ENCODE measurements at places on chromosomes 6 and 20.

DNA sequence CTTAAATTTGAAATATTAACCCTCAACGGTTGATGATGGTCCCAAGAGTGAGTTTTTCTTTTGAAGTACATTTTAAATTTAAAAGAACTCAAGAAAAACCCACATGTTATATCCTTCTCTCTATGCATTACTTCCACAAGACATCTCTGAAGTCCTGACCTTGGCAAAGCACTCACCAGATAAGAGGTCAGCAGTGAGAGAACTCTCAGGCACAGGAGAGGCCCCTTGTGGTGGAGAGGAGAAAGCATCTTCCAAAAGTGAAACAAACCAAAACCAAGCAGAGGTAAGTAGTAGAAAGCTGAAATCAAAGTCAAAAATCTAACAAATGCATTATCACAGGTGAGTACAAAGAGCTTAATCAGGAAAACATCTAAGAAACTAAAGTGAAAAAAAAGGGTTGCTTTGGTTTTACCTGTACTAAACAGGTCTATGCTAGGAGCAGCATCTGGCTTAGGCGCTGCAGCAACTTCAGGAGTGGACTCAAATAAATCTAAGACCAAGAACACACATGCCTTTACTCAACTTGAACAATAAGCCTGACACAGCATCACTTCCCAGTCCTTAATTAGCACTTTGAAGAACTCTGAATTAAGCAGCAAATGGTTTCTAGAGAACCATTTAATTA lies 80.5 kb downstream of the PRSS35 start:
- DNase-seq = no peak

DNA sequence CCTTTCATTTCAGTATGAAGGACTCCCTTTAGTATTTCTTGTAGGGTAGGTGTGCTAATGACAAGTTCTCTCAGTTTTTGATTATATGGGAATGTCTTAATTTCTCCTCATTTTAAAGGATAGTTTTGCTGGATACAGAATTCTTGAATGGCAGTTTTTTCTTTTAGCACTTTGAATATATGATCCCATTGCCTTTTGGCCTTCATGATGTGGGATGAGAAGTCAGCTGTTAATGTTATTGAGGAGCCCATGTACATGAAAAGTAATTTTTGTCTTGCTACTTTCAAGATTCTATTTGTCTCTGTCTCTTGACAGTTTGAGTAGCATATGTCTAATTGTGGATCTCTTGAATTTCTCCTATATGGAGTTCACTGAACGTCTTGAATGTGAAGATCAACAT lies 30.9 kb downstream of the RSPH3 start:
- no peak for DNase-seq

- DNase-seq = no peak
Measured at GRCh38 chr20:12276011-12276673, 358.4 kb downstream of the BTBD3 start.

DNA sequence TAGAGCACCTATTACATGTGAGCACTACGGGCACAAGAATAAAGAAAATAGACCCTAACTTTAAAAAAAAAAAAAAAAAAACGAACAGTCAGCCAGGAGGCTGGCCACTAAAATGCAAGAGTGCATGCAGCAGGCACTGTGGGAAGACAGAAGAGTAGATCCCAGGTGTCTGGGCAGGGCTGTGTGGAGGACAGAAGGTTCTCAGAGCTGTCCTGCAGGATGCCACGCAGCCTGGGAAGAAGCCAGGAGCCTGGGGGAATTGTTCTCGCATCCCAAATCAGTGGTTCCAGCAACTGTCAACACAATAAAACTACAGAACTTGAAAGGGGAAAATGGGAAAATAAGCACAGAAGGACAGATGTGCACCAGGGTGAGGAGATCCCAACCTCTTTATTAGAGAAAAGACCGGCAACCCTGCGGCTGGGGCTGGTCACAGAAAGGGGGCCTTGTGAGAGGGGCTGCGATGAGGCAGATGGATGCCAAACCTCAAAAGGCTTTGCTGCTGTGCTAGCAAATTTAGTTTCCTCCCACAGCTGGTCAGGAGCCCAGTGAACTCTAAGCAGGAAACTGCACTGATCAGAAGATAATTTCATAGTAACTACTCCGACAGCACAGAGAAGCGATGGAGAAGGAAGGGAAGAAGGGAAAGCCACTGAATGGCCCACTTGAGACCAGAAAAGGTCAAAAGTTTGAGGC lies 30.9 kb downstream of the MAP3K5 start:
- DNase-seq = no peak

- DNase-seq = no peak
Measured at GRCh38 chr6:119138906-119139541, 60.6 kb upstream of the FAM184A start.

DNA sequence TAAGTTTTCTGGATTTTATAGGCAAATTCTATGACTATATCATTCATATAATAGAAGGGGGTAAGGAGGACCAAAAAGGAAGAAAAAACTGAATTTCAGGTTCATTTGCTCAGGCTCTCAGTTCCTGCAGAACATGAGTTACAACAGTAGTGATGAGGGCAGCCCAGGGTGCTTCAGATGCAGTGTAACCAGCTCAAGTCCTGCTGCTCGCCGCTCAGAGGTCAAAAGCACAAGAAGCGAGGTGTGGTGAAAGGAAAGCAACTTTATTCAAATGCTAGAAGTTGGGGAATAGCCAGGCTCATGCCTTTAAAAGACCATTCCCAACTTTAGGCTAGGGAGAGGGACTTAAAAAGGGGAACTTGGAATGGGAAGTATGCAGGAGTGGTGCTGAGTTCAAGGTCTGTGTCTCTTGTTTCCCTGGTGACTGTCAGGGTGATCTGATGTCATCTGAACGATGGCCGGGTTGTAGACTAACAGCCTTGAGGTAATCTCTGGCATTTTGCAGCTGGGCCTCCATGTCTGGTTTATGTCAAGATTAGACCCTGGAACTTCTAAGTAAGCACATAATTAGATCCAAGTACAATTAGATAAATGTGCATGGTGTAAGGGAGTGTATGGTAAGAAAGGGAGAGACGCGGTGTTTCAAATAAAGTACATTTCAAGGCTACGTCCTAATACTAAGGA lies 14.5 kb upstream of the SEC63 start:
- no peak for DNase-seq

GRCh38 chr6:117542493-117542892 lies 59.8 kb downstream of the GOPC start:
- no peak for DNase-seq

DNA sequence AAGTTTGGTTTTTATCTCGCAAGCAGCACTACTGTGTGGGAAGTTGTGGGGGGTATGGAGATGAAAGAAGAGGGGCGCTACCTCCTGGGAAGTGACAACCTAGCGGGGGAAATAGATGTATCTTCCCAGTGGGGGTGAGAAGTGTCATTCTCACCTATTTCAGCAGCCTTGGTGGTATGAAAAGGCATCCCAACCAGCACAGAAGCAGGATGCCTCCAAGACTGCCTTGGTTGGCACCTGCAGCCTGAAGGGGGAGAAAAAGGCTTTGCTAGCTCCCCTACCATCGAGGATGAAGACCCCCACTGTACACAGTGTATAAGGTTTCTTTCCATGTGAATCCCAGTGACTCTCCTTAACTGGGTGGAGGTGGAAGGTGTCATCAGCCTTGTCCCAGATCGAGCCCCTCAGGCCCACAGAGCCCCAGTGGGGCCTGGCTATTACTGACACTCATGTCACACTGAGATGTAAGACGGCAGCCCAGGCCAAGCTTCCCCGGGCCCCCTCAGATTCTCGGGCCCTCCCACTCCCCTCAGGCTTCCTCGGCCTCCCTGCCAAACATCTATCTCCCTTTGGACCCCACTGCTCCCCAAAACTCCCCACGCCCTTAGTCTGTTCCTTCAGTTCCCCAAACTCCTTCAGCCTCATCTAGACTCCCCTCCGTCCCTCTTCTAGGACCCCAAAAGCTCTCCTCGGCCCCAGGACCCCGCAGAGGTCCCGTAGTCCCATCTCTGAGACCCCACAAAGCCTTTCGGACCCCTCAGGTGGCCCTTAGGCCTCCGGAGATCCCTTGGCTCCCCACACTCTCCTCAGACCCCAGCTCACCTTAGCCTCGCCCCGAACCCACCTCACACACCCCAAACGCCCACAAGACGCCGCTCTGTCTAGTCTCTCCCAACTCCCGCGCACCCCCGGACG lies 688 bp downstream of the COMMD7 start:
- no peak for DNase-seq

DNA sequence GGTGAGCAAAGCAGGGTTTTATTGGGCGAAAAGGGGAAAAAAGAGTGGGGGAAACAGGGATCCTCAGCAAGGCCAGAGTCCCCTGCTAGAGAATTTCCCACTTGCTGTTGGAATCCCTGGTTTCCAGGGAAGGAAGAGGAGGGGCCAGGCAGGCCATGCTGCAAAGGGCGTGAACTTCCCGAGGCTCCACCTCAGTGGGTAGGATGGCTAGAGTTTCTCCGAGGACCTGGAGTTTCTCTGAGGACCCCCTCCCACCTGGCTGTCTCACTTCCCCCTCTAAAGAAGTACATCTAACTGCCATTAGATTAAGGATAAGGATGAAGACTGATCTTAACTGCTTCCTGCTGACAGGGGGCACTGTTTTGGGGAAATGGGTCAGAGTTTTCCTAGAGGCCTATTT lies 1239.3 kb upstream of the GJE1 start:
- DNase-seq = no peak

DNA sequence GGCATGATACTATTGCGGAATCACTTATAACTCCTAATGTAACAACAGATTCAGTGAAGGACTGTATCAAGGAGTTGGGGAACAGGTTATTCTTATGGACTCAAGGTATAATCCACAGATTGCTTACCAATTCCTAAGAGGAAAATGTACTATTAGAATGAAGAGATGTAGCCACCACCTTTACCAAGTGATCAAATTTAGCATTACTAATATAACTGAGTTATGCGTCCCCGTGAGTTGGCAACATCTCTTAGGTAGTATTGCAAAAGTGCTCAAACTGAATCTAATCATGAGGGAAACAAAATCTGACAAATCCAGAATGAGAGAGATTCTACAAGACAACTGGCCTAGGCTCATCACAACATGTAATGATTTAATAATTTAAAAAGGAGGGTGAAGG lies 777 bp upstream of the SNRNP48 start:
- no peak for DNase-seq

- DNase-seq = peak; percentile 93
Measured at GRCh38 chr6:43509984-43510826, at the start of gene LRRC73. Gene LRRC73, minus strand, starts transcription at chr6:43510346. Its CDS starts 561 bp downstream, at chr6:43509785.

DNA sequence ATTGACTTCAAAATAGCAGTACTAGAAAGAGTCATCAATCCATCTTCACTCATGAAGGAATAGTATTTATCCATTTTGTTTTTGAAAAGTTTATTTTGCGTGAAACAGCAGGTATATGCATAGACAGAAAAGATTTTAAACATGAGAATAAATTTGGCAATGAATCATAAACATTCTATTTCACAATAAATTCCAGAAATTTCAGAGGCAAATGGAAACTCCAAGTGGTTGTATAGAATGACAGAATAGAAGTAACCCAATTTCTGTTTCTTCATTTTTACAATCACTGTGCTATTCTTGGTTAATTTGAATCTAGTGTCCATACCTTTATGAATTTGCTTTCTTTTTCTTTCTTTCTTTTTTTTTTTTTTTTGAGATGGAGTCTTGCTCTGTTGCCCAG lies 173.0 kb upstream of the ECI2 start:
- DNase-seq = no peak

- no peak for DNase-seq
Measured at GRCh38 chr6:138001750-138002349, 105.4 kb downstream of the PERP start.
